ENCODE measurements at places on chromosomes 6 and 20.

DNA sequence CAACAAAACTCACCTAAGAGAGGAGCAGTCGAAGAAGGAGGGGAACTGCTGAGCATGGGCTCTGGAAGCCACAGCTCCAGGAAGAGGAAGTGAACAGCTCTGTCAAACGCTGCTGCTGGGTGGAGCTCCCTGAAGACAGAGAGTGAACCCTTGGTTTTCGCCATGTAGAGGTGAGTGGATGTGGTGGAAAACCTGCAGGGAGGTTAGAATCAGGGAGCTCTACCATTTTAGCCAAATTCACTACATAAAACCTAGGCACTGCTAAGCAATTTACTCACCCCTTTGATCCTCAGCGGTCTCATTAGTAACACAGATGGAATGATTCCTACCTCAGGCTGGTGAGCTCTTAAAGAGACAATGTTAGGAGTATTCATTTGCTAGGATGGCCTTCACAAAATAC lies 19.4 kb upstream of the TFAP2A start:
- DNase-seq, result no peak

- DNase-seq, result no peak
Measured at GRCh38 chr6:146337376-146337775, 206.3 kb upstream of the RAB32 start.

GRCh38 chr6:123641497-123641896 lies 4.7 kb upstream of the TRDN start:
- DNase-seq, result no peak

DNA sequence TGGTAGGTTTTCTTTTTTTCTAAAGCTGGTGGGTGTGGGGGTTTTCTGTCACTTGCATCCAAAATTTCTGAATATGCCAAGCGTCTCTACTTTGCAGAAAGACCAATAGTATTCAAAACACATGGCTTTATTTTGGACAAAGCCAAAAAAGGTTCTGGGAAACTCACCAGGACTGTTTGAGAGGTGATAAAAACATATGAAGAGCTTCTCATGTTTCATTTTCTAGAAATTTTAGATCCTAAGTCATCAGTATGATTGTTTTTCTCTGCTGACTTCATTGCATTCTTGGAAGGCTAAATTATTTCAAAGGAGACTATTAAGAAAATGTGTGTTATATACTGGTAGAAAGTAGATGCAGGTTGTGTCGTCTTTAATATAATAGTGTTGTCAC lies 51.3 kb downstream of the GCLC start:
- DNase-seq, result no peak

DNA sequence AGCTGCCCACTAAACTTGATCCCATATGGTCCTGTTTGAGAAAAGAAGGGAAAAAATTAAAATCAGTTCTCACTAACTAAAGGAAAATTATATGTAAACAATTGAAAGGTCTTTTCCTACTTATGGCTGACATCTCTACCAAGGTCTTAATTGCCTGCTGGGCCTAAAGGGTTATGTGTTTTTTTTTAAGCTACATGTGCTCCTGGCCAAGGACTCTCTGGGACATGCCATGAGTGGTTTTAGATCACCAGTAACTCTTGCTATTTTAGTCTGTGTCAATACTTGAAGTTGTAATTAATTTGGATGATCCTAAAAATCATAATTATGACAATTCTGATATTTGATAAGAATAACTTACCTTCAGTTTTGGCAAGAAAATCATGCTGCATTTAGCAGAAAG lies 35.9 kb upstream of the EYA4 start:
- DNase-seq, result no peak

DNA sequence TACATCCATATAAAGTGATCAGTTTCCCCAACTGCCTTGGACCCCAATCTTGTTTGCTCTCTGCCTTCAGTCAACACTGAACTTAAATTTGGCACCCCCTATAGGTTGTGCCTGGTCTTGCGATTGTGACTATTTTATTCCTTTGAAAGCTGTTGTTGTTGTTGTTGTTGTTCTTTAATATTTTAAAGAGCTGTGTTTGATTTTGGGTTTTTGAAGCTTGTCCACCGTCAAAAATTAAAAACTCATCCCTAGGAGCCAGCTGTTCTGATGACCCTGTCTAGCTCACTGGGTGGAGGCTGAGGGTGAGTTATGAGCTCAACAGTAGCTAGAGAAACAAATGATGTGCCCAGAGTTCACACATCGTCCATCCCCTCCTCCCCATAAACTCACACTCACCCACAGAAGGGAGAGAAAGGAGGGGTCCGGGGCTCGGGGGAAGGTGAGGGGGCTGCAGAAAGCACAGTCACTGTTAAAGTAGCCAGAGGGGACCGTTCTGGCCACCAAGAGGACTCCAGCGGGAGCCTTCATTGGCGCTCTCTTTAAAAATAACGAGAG lies 4.0 kb downstream of the SIM1 start:
- DNase-seq, result no peak
